ENCODE measurements at places on chromosomes 11 and 22.

DNA sequence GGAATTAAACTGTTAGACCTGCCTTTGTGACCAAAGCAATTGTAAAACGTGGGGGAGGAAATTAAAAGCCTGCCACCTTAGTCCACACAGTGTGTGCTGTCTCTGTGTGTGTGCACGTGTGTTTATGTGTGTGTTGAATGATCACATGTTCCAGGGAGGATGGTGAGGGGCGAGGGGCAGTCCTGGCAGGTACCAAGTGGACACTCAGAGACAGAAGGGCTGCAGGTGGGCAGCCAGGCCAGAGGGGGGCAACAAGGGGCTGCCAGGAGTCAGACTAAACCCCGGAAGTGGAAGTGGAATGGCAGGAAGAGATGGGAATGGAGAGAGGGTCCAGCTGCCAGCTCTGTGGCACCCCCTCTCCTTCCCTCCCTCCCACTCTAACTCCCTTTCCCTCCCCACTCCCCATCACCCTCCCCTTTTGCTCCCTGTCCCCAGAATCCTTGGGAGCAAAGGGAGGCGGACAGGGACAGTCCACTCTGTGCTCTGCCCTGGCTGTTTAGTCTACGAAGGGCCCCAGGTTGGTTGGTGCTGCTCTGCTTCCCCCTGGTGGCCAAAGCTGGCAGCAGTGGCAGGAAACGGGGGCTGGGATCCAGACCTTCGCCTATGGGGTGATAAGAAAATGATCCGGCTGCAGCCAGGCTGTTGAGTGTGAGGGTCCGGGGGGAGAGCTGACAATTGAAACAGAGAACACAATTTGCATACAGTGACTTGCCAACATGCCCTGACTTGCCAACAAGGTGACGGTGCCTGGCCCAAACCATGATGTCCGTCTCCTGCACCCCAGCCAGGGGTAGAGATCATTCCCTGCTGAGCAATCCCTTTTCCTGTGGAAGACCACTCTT lies 24.4 kb downstream of the P2RY2 start:
- no peak for DNase-seq

DNA sequence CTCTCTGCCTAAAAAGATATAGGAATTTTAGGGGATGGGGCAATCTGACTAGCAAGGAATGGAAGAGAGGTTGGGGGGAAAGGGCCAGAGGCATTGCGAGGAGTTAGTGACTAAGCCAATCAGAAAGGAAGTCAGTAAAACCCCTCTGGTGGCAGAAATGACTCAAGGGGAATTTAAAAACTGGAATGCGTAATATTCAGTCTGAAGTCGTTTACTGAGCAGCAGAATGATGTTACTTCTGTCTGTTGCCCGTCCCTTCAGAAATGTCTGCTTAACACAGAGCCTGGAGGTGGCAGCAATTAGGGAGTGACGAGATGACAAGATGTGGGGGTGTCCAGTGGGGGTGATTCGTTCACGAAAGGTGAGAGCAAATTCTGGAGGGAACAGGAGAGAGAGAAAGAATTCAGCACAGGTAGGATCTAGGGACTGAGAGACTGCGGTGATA lies 107.7 kb upstream of the CLMP start:
- DNase-seq: peak; percentile 52

DNA sequence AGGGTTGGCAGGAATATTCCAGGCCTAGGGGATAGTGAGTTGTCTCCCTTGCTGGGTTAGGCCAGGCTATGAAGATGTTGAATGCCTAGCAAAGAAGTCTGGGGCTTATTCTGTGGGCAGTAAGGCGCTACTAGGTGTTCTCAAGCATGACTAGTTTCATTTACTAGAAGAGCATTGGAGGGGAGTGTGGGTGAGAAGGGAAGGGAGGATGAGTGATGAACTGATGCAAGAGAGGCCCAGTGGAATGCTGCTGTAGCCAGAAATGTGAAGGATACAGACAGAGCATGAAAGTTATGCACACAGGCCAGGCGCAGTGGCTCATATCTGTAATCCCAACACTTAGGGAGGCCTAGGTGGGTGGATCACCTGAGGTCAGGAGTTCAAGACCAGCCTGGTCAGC lies 33.5 kb downstream of the POU2F3 start:
- DNase-seq: no peak

DNA sequence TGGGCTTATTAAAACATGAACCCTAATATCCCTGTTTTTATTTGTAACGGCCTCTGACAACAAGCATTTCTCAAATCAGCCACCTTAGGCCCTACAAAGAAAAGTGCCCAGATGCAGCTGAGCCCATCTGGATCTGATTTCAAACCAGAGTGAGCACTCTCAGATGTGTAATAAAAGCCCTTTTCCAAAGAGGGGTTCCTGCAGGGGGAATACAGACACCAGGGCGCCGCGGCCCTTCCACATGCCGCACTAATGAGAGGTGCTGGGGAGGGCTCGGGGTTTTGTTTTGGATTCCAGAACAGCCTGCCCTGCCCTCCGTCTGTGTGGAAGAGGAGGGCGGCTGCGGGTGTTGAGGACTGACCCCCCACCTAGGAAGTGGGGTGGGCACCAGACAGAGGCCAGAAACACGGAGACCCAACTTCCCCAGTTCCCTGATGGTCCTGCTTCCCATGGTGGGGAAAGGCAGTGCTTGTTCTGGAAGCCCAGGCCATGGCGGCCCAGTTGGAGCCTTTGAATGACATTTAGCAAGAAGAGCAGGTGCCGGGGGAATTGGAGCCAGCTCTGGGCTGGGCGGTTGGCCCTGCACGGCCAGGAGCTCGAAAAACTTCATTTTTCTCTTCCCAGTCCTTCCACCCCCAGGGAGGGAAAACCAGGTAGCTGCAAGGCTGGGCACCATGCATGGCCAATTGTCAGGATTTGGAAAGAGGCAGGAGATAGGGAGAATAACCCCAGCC lies 63.7 kb downstream of the MACROD1 start:
- DNase-seq: no peak

GRCh38 chr11:117313828-117314768 lies 2.0 kb downstream of the BACE1 start:
- DNase-seq: no peak

DNA sequence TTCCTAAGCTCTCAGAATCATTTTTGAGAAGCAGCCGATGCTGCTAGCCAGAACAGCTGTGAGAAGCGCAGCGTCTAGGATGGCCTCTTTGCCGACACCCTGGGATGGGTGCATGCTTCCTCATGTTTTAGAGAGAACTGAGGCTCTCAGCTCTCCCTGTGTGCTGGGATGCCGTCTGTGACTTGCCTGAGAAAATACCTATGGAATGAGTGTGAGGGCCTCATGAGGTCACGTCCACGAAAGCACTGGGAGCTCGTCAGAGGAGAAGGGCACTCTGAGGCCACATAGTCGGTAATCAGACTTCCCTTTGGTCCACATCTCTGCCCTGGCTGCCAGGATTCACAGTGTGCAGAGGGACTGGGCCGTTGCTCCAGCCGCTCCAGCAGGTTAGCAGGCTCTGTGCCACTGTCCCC lies 54.7 kb downstream of the MICAL3 start:
- DNase-seq: peak; percentile 87

DNA sequence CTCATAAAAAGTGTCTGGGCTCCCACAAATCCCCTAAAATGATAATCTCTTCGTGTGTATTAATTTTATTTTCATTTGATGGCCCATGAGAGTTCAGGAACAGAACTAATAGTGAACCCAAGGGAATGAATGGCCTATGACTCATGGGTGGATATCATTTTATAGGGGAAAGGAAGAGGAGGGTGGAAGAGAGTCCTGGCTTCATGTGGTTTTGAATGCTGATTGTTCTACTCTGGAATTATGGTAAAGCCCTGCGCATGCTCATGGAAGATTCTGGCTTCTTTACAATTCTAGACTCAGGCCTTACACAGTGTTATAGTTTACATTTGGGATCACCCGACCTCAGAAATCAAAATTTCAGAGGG lies 35.2 kb downstream of the MAML2 start:
- peak; percentile 79 for DNase-seq

Data from non-pigmented ciliary epithelial cell (primary cell).